ENCODE measurements at places on chromosomes 4 and X.

- DNase-seq: no peak
These were observed 40.0 kb downstream of the ERVMER34-1 start for GRCh38 chr4:52711272-52711671.

DNA sequence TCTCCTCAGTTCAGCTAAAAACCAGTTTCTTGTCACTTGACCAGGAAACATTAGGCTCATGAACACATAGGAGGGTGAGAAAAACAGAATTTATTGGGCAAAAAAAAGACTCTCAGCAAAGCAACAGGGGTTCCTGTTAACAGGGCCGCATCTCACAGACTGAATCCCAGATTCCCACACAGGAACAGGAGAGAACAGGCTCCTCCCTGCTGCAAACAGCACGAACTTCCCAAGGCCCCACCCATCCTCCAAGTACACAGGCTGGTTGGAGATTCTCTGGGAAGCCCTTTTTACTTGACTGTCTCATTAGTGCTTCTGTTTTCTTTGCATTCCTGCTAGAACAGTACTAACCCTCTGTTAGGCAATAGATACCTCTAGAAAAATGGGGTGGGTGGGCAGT, 52.4 kb upstream of the IL21 start:
- DNase-seq: no peak

GRCh38 chr4:146334862-146335449, 120.6 kb downstream of the REELD1 start:
- DNase-seq: no peak

DNA sequence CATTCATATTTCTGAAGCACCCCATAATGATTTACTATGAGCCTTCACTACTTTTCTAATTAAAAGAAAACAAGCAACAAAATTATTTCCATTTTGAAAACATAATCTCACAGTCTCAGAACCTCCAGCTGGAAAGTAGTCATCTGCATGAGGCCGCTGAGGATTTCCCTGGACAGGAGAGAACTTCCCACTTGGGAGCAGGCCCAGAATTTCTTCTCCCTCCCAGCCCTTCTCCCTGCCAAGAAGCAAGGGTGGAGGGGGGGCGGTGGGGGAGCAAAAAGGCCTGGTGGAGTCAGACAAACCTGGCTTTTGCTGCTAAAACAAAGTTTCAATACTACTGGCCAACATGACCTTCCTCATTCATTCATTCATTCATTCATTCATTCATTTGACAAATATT, 167.3 kb downstream of the PJA1 start:
- DNase-seq: no peak

DNA sequence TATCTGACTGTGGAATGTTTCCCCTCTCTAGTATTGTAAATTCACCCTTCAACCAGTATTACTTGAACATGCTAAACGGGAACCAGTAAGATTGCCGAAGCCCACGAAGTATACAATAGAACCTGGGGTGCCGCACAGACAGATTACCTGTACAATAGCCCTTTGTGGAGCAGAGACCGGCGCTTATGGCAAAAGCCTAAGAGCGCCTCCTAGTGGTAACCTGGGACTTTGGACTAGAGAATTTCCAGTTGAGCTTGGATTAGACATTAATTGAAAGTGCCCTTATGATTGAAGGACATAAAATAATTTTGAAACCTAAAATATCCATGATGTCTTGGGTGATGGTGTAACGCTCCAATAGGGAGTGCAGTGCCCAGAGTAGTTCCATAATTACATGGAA, 14.1 kb downstream of the ZNF157 start:
- no peak for DNase-seq

GRCh38 chrX:109448282-109448938, 33.5 kb downstream of the GUCY2F start:
- DNase-seq: no peak

GRCh38 chr4:6834867-6835266, 52.3 kb downstream of the KIAA0232 start:
- DNase-seq: no peak

DNA sequence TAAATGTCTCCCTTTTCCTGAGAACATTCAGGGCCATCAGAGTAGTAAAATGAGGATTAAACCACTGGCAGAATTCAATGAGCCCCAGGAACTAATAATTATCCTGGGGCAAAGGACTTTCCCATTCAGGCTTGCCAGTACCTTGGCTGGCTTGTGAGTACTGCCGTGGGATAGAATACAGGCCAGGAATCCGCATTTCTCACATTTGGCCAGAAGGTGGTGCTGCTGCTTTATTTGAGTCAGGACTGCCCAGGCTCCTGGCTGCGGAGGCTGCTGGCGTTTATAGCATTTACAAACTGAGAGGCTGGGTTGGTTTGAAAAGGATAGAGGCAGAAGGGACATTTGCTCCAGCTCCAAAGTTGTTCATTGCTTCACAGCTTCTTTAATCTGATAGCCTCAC, 91.4 kb downstream of the RTL9 start:
- DNase-seq: peak; percentile 12

- no peak for DNase-seq
These were observed 98.2 kb downstream of the ANK2 start for GRCh38 chr4:113147498-113148111.

DNA sequence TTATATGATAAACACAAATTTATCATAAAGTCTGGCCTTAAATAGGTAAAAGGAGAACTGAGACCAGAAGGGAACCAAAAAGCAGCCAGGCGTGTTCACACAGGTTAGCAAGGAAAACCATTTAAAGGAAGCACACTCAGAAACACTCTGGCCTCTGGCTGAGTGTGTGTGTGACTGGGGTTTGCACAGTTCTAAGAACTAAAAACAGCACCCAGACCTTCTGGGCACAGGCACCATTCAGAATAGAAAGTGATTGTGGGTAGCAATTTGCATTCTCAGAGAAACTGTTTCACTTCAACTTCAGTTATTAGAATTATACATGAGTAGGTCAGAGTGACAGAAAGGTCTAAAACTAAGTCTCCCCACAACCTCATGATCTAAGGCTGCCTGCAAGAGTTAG, 10.0 kb downstream of the GPR82 start:
- DNase-seq: no peak

DNA sequence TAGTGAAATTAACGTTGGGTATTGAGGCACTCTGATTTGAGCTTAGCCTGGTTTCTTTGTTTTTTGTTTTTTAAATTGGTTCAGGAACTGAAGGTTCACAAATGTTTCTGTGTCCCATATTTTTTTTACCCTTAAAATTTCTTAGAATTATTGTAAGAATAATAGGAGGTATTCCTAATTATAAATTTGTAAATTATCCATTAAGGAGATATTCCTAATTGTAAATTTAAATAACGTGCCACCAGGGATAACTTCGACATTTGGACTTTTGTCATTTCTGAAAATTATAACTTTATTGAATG, 1.2 kb downstream of the WWC2 start:
- DNase-seq: no peak

DNA sequence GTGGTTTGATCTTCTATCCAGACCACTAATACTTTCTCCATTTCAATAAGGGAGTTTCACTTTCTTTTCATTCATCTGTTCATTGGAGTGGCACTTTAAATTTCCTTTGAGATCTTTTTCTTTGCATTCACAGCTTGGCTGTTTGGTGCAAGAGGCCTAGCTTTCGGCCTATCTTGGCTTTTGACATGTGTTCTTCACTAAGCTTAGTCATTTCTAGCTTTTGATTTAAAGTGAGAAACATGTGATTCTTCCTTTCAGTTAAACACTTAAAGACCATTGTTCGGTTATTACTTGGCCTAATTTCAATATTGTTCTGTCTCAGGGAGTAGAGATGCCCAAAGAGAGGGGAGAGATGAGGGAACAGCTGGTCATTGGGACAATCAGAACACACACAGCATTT, 24.3 kb downstream of the CXCL13 start:
- DNase-seq: no peak

- no peak for DNase-seq
These were observed 29.8 kb upstream of the MAGEA11 start for GRCh38 chrX:149682031-149682430.
